Smooth muscle cell of trachea (primary cell): ENCODE measurements at places on chromosomes 7 and 10. TPM values are rescaled to one million over a fixed set of nuclear protein-coding genes. Genes with fewer than 3 reads are reported as not detected.

Gene CNPY1
- not detected in 2 replicates for total RNA-seq

Gene ADARB2
- not detected in 2 replicates for total RNA-seq

Gene SPDYE6
- total RNA-seq = 0.15 and 0.17 TPM in 2 replicates

Gene TMEM26
- 1.7 and 2.8 TPM in 2 replicates for total RNA-seq

Gene VWA2
- total RNA-seq = 0.58 and 0.83 TPM in 2 replicates

Gene GRM3
- total RNA-seq = not detected in 2 replicates
